ENCODE measurements at places on chromosomes 1 and 21. TPM values are rescaled to one million over a fixed set of nuclear protein-coding genes. Genes with fewer than 3 reads are reported as not detected.

Gene MROH7
- polyA plus RNA-seq: 2.3 TPM

Gene USH2A
- not detected for polyA plus RNA-seq

Gene ALPL
- polyA plus RNA-seq: 2.7 TPM

Gene EXOSC10
- polyA plus RNA-seq: 30.7 TPM

Gene SERINC2
- polyA plus RNA-seq: 84.2 TPM

Gene SRP9
- polyA plus RNA-seq: 129 TPM

Gene KCNJ9
- not detected for polyA plus RNA-seq

Gene S100A6
- 936 TPM for polyA plus RNA-seq

Gene LCE1D
- polyA plus RNA-seq: not detected

Gene AKNAD1
- polyA plus RNA-seq: 3.3 TPM

Gene HSPB7
- 21.7 TPM for polyA plus RNA-seq

Measured in esophagus (tissue), 2 donors.